ENCODE measurements at places on chromosomes 6 and 20.

DNA sequence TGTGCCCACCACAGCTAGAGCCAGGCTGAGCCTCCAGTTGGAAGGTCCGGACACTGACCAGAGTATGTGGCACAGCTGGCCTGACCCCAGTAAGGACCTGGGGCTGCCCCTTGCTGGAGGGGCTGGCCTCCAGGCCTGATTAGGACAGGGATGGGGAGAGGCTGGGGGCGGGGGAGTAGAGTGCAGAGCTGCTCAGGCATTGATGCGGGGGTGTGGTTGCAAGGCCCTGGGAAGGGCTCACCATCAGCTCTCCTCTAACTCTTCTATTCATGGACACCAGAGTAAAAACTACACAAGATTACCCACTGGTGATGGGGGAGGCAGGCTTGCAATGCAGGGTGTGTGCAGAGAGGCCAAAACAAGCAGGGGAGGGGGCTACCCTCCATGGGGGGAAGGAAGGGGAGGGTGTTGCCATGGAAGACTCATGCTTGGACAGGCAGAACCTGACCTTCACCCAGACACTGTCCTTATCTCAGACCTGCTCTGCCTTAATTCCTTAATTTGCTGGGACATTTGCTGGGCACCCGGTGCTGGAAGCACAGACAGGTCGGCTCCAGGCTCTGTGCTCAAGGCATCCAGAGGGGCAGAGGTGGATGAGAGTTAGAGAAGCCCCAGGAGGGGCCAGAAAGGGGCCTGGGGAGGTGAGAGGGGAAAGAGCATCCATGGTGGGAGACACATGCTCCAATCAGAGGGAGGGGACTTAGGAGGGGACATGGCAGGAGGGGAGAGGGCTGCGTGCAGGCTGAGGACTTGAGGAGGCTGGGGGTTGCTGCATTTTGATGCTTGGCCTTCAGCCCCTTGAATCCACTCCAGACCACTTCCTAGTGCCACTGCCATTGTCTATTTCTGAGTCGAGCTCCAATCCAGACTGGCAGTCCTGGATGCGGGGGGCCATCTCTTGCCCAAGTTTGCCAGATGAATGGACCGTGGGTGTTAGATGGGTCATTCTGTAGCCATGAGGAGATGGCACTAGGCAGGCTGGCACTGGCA is 7.6 kb upstream of the EMILIN3 start:
- DNase-seq: no peak

GRCh38 chr6:91079969-91080368 is 493.1 kb upstream of the MAP3K7 start:
- DNase-seq: no peak

GRCh38 chr6:151069641-151070040 is 170.1 kb upstream of the AKAP12 start:
- DNase-seq: no peak

GRCh38 chr6:110063594-110064263 is 85.6 kb downstream of the GPR6 start:
- peak; percentile 12 for DNase-seq

DNA sequence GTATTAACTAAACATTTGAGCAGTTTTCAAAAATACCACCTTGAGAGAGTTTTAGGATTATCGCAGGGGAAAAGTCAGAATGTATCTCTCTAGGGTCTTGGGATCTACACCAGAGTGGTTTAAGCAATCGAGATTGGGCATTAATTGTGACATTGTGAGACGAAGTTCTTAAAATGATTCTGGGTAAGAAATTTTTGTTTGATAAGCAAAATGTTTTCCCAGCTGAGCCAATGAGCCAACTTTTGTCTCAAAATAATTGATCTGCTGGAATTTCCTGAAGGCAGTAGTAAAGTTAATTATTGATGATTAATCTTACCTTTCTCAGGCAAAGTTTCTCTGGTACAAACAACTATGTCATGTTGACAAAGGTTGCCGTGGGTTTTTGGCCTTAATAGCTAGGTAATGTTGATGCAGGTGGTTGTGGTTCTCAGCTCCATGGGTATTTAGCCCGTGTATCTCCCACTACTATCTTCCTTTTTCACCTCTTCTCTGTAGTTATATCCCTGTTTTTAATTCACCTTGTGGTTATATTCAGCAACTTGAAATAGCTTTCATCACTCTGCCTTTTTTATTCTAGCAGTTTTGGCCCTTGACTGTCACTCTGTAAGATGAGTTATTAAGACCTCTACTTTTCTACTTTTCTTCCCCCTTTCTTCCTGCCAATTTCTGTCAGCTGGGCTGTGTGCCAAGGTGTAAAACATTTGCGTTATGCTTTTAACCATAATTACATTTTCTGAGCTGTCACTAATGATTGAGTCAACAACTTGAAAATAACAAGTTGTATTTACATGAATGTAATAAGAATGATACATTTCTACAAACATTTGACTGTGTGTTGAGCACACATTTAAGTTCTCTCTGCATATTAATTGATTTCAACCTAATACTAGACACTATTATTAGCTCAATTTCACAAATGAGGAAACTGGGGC is 368.3 kb upstream of the BTBD3 start:
- no peak for DNase-seq

- DNase-seq: no peak
These were observed 30.4 kb downstream of the JARID2 start for GRCh38 chr6:15276036-15276985.

Data from activated T-cell treated with anti-CD3 and anti-CD28 coated beads for 48 hours (primary cell).